ENCODE measurements at places on chromosomes 2 and 18. TPM values are rescaled to one million over a fixed set of nuclear protein-coding genes. Genes with fewer than 3 reads are reported as not detected.

- no peak for DNase-seq
Measured at GRCh38 chr2:204306667-204307066, 238.6 kb upstream of the PARD3B start.

DNA sequence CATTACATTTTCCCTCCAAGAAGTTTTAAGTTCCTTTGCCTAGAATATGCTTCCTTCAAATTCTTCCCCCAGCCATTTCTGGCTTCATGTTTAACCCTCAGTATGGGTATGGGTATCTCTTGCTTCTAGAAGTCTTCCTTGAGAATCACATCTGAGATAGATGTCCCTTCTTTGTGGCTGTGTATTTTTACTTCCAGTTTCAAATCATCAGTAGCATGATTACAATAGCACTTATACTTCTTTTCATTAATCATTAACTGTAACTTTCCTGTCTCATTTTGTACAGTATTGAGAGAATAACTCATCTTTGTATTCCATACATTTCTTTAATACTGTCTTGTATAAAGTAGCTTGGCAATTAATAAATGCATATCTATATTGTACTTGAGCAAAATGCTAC lies 17.3 kb upstream of the PDE1A start:
- no peak for DNase-seq

SAG gene
- total RNA-seq, result not detected

- peak; percentile 35 for DNase-seq
Measured at GRCh38 chr2:205658572-205658971, 23.7 kb upstream of the NRP2 start.

AMMECR1L gene
- total RNA-seq, result 29.8 TPM

DNA sequence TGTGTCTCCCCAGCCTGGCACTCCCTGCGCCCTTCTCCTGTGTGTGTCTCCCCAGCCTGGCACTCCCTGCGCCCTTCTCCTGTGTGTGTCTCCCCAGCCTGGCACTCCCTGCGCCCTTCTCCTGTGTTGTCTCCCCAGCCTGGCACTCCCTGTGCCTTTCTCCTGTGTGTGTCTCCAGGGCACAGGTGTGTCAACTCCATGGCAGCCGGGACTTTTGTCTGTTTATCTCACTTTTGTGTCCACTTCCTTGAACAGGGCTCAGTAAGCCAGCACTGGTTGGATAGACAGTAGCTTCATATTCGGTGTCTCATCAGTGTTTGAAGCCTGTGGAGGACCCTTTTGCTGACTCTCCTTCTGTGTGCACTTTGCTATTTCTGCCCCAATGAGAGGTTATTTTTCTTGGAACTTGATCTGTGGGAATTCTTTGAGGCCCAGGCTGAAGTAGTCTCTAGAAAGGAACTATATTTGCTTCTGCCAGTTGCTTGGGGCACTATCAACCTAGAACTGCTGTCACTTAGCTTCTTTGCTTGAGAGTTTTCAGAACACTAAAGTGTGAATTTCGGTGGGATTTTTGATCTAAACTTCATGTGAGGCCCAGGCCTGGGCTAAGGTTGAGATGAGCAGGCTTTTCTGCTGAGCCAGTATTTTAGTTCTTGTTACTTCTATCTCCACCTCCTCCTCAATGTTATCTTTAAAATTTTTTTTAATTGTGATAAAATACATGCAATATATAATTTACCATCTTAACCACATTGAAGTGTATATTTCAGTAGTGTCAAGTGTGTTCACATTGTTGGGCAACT lies 8.3 kb upstream of the ASB1 start:
- no peak for DNase-seq

- no peak for DNase-seq
Measured at GRCh38 chr2:3871002-3871401, 167.6 kb downstream of the DCDC2C start.

DNA sequence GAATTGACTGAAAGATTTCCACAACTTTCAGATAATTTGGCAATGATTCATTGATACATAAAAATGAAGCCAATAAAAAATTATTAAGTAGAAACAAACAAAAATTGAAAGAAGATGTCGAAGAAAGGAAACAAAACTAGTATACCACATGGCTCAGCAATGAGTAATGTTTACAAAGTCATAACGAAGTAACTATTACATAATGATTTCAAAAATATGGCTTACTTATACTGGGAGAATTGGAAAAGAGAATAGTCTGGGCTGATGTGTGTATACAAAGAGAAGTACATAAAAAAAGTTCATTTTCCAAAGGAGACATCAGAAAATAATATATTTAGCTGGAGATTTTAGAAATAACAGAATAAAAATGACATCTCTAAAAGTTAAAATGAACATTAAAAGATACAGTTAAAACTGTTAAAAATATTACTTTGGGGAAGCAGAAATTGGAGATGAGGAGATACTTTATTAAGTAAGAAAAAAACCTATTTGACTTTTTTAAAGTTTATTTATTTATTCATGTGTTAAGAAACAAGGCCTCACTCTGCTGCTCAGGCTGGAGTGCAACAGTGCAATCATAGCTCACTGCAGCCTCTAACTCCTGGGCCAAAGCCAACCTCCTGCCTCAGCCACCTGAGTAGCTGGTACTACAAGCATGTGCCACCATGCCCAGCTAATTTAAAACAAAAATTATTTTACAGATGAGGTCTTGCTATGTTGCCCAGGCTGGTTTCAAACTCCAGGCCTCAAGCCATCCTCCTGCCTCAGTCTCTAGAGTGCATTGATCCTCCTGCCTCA lies 409.7 kb upstream of the PIK3C3 start:
- no peak for DNase-seq

FOXD4L1 gene
- 0.40 TPM for total RNA-seq

UNC80 gene
- total RNA-seq, result not detected

DNA sequence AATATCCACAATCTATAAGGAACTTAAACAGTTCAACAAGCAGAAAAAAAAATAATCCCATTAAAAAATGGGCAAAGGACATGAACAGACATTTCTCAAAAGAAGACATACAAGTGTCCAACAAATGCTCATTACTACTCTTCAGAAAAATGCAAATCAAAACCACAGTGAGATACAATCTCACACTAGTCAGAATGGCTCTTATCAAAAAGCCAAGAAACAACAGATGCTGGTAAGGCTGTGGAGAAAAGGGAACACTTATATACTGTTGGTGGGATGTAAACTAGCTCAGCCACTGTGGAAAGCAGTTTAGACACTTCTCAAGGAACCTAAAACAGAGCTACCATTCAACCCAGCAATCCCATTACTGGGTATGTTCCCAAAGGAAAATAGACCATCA lies 7.2 kb upstream of the CRYGB start:
- DNase-seq, result no peak

CIAO1 gene
- 93.9 TPM for total RNA-seq

GRCh38 chr2:191701029-191701428 lies 23.1 kb downstream of the NABP1 start:
- no peak for DNase-seq

DNA sequence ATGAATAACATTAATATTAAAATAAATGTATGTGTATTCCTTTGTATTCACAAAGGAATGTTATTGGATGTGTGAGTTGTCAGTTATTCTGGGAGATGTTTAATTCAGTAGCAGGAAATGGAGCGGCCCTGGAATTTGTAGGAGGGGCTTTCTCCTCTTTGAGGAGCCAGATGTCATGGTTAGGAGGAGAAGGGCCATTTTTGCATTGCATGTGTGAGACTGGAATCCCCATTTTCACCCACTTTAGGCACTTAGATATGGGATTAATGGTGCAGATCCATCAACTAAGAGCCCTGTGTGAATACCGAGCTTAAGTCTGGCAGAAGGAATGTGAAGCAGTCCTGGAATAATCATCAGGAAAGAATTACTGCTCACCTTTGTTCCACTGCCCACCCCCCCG lies 439.2 kb downstream of the PARD3B start:
- DNase-seq, result no peak

- no peak for DNase-seq
Measured at GRCh38 chr18:79117385-79117784, 48.2 kb downstream of the ATP9B start.

SFT2D3 gene
- 9.2 TPM for total RNA-seq

DNA sequence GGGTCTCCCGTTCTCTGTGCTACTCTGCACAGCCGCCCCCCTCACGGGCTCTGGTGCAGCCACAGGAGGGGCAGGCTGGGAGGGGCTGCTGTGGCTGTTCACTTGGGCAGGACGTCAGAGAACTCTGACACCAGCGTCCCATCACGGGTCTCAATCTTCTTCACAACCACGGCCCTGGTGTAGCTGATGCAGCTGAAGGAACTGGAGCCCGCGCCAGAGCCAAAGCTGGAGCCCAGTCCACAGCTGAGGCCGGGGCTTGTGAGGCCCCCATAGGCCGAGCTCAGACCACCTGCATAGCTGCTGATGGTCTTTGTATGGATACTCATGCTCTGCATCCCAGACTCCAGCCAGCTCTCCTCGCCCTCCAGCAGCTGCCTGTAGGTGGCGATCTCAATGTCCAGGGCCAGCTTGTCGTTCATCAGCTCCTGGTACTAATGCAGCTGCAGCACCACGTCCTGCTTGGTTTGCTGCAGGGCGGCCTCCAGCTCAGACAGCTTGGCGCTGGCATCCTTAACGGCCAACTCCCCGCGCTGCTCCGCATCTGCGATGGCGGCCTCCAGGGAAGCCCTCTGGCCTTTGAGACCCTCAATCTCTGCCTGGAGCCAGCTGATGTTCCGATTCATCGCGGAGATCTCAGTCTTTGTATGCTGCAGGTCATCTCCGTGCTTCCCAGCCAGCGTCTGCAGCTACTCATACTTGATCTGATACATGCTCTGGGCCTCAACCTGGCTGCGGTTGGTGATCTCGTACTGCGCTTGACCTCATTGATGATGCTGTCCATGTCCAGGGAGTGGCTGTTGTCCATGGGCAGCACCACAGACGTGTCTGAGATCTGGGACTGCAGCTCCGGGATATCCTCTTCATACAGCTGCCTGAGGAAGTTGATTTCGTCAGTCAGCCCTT lies 7.4 kb upstream of the DUSP19 start:
- DNase-seq, result peak; percentile 11

UGT1A10 gene
- total RNA-seq, result not detected

DNA sequence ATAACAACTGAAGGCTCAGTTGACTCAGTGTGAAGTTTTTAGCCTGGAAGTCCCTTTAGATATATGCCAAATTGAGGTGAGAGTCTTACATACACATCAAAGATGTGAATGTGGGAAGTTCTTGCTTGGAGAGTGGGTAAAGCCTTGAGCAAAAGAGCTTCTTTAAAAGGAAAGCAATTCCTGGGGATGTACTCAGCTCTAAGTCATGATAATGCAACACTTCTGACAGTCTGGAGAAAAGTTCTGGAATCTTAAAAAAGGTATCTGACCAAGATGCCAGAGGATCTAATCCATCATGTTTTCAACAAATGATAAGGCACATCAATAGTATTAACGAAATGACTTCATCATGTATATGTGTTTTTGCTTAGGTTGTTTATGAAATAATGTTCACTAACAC lies 351.2 kb downstream of the CDH19 start:
- no peak for DNase-seq

TMEM37 gene
- not detected for total RNA-seq

GRCh38 chr2:153589586-153589985 lies 111.0 kb upstream of the RPRM start:
- DNase-seq, result no peak

DNA sequence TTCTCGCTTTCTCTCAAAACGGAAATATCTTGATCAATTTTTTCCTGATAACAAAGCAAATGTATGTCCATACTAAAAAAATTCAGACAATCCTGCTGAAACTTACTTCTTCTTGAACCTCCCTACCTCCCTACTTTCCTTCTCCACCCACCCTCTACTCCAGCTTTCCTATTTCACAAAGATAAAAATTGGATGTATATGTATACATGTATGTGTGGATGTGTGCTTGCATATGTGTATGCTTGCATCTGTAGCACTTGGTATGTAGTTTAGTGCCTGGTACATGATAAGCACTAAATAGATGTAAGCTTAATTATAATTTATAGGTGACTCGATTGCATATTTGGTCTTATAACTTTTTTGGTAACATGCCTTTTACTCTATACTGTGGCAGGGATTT lies 167.5 kb upstream of the ITGA4 start:
- DNase-seq, result no peak

GRCh38 chr2:189521699-189522434 lies 58.7 kb downstream of the SLC40A1 start:
- DNase-seq, result no peak

DNA sequence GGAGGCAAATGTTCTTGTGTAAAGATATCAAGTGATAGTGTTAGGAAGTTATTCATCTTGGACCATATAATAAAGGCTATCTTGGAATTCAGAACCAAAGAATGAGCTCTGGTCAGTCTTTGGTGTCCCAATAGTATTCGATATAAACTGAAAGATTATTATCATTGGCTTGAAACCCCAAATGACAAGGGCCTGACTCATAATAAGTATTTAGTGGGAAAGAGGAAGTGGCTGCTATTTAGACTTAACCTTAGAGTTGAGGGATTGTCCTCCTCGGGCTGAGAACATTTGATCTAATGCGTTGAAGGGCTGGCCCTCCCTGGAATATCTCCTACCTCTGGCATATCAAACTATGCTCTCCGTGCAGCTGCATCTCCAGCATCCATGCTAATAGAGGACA lies 67.5 kb downstream of the CDH20 start:
- DNase-seq, result peak; percentile 21

GRCh38 chr2:165113414-165113813 lies 90.4 kb downstream of the SCN3A start:
- DNase-seq, result no peak

DNA sequence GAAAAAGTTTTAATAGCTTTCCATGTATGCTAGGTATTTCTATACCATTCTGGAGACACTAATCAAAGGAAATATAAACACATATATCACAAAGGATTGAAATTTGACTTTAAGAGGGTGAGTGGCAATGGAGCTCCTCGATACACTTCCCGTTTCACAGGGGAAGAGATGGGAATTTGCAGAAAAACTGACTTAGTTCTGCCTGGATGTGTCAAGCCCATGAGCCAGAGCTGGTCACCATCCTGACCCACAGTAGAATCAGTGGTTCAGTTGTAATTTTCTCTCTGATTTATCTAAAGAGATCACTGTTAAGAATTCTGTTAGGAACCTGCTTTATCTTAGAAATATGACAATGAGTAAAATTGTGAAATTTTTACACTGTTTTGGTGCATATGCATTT lies 34.2 kb downstream of the PLCL1 start:
- no peak for DNase-seq

CFC1 gene
- not detected for total RNA-seq

ZNF892 gene
- total RNA-seq, result 12.0 TPM

- no peak for DNase-seq
Measured at GRCh38 chr2:105778080-105778607, 33.4 kb downstream of the NCK2 start.

- DNase-seq, result no peak
Measured at GRCh38 chr18:63138436-63139340, 180.9 kb downstream of the BCL2 start.

ALLC gene
- total RNA-seq, result not detected

- DNase-seq, result no peak
Measured at GRCh38 chr2:26584191-26584590, 57.0 kb downstream of the CIB4 start.

- DNase-seq, result no peak
Measured at GRCh38 chr2:148721991-148722777, 77.6 kb downstream of the EPC2 start.

All from mammary epithelial cell (primary cell).